Anterior cingulate cortex (tissue), 58 donors: ENCODE measurements at places on chromosomes 7 and 10.
A peak's percentile ranks its signal among the peaks of the same experiment; 100 is the strongest.

DNA sequence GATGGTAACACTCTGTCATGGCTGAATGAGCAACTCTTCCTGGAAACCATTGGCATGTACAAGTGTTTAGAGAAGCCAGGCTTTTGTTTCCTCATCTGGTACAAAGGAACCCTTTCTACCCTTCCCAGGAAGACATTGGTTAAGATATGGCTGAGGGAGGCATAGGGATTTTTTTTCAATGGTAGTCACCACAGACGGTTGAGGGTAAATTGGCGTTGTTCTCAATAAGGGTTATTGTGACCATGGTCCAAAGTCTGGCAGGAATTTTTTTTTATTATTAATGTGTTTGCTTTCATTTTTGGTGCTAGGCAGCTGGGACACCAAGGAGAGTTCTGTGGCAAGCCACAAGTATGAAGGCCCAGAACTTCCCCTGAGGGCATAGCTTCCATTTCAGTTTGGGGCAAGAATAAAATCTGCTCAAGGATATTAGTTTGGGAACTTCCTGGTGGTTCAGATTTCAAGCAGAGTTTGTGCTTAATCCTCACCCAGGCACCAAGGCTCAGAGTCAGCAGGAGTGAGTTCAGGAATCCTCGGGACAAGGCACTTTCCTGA, at the start of gene PLEKHS1:
TSS of gene PLEKHS1 (plus strand) at position 502 of the 552 bp plus-strand sequence. CDS start 3,596 bp downstream, outside the sequence.
- no peak for DNase-seq

DNA sequence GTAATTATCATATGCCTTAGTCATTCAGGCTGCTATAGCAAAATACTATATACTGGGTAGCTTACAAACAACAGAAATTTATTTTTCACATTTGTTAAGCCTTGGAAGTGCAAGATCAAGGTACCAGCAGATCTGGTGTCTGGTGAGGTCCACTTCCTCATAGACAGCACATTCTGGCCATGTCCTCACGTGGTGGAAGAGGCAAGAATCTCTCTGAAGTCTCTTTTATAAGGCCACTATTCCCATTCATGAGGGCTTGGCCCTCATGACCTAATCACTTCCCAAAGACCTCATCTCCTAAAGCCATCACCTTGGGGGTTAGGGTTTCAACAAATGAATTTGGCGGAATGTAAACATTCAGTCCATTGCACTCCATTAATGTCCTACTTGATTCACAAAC, 137.5 kb upstream of the C1GALT1 start:
- DNase-seq: no peak

DNA sequence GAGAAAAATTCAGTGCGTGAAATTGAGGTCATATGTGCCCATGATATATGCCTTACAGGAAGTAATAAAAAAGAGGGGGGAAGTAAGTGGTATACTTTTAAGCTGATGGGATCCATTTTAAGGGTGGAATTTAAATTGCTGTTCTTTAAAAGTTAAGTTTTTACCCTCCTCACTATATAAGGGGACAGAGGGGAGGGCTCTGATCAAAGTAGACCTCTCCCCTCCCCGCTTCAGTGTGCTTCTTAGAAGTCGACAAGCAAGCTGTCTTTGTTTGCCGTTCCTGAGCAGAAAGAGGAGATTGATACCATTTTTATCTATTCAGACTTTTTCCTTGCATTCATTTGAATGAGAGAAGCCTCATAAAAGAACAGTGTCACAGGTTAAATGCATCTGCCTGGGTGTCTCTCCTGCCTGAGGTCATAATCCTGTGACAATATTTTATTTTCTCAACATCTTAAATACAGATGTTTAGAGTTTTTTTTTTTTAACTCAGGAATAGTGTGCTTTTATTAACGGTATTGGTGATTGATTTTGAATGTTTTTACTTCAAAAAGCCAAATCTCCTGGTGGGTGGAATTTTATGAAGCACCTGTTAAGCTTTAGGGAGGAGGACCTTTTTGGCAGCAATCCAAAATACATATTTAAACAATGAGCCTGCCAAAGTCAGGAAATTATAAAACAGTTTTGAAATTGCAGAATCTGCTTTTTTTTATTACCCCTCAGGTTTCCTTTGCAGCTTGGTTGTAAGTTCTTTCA, 141.7 kb downstream of the KAT6B start:
- DNase-seq: no peak

DNA sequence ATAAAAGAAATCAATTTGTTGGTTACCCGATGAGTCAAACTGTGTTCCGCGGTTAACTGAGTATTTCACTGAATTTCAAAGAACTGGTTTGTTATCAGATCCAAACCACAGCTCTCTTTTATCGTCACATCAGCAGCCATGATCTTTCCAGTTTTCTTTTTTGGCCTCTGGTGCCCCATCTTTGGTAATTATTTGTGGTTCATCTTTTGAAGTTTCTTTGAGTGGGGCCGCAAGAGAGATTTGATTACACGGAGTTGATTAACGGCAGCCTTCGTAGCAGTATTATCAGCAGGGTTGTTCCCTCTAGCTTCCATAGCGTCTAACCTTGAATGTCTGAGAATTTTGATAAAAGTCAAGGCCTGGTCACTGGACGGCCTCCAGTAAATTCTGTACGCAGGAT, 154.9 kb upstream of the TNRC18 start:
- no peak for DNase-seq

- DNase-seq: no peak
Measured at GRCh38 chr10:101246639-101247038, 17.4 kb upstream of the LBX1 start.

- DNase-seq: no peak
Measured at GRCh38 chr10:70444744-70445143, 3.3 kb upstream of the NODAL start.

- no peak for DNase-seq
Measured at GRCh38 chr10:74977913-74978847, 133.3 kb upstream of the SAMD8 start.

DNA sequence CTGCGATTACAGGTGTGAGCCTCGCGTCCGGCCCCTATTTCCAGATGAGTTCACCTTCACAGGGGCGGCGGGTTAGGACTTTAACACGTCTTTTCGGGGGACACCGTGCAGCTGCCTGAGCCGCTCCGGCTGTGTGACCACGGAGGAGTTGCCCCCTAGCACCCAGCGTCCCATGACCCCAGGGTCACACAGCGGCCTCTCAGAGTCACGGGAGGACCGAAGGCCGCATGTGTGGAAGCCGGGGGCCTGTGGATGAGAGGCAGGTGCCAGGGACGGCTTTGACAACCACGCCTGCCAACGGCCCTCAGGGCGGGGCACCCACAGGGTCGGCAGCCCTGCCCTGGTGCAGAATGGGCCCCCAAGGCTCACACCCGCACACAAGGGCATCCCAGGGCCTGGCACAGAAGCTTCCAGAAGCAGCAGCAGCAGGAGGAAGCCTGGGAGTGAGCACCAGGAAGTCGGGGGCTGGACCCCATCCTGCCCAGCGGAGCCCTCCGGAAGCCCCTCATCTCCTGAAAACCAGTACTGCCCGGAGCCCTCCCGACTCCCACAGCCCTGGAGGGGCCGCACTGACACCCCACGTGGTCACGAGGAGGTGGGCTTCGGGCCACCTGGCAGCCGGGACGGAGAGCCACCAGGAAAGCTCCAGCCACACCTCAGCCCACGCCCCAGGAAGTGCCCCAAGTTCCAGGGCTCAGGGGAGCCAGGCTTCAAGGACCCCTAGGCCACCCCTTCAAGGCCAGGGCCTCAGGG, 32.7 kb downstream of the ADAP1 start:
- no peak for DNase-seq

GRCh38 chr10:24951201-24952142, 934 bp downstream of the PRTFDC1 start:
- peak; percentile 32 for DNase-seq

DNA sequence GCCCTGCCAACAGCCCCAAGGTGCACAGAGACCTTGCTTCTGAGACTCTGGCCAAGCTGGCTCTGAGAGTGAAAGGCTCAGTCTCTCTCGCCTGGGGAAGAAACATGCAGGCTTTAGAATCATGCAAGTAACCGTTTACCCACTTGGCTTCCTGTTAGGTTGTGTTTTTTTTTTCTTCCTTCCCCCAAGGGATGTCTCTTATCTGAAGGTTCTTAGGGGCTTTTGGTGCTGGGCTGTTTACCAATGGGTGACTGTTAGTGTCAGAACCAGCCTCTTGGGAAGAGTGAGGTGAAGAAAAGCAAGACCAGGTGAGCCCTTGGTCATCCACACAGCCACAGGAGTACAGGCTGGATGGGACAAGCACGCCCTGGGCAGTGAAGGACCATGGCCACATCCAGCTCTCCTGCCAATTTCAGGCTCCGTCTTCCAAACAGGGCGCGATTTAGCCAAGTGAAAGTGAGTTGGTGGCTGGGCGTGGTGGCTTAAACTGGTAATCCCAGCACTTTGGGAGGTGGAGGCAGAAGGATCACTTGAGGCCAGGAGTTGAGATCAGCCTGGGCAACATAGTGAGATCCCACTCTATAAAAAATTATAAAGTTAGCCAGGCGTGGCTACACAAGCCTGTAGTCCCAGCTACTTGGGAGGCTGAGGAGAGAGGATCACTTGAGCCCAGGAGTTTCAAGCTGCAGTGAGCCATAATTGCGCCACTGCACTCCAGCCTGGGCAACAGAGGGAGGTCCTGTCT, 76.3 kb upstream of the CUX1 start:
- DNase-seq: no peak

DNA sequence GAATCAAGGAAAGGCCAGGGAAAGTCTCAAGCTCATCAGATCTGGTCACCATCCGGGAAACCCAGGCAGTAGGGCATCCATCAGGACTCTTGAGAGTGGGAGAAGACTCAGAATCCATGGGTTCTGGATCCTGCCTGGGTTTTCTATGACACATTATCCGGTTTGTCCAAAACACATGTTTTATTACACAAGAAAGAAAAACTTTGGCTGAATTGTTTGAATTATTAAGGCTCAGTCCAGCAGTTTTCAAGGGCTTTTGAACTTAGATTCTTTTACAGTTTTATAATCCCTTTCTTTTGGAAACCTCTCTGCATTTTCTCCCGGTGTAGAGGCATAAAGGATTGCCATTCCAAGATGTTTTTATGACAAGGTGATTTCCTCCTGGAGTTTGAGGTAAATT, 528.5 kb upstream of the MGMT start:
- no peak for DNase-seq

- no peak for DNase-seq
Measured at GRCh38 chr10:73964743-73965142, 33.2 kb upstream of the VCL start.

- no peak for DNase-seq
Measured at GRCh38 chr10:24718031-24718855, 5.4 kb downstream of the ARHGAP21 start.

DNA sequence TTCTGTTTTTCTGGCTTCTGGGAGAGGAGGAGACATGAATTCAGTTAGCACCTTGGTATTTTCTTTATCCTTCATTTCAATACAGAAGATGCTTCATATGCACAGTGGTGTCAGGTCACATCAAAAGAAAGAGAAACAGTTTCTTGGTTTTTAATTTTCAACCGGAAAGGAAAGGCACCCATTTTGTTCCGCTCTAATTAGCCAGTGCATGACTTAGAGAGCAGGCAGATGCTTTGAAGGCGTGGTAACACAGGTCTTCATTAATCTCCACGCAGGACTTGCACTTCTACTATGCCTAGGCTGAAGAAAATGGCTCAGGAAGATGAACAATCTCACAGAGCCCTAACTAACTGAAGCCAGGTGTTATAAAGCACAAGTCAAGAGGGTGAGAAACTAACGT, 70.4 kb upstream of the ATRNL1 start:
- no peak for DNase-seq

DNA sequence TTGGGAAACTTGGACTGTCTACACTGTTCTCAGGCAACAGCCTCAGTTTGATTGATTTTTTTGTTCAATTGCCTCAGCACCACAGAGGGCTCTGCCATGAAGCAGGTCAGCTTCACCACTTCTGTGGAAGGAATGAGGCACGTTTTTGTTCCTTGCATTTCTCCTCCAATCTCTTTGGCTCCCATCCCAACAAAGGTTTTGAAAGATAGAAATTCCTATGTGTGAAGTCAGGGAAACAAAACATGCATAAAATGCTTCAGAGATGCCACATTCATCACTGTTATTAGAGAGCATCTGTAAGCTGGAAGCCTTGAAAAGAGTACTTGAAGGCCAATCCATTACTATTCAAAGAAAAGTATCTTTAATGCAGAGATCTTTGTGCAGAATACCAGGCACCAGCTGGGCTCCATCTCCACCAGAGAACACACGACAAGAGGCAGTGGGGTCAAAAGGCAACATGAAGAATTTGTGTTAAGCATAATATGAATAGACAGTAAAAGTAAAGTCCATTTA, 249.1 kb upstream of the LYZL1 start:
- DNase-seq: no peak

- no peak for DNase-seq
Measured at GRCh38 chr10:43972976-43973647, 324.4 kb upstream of the ZNF32 start.

DNA sequence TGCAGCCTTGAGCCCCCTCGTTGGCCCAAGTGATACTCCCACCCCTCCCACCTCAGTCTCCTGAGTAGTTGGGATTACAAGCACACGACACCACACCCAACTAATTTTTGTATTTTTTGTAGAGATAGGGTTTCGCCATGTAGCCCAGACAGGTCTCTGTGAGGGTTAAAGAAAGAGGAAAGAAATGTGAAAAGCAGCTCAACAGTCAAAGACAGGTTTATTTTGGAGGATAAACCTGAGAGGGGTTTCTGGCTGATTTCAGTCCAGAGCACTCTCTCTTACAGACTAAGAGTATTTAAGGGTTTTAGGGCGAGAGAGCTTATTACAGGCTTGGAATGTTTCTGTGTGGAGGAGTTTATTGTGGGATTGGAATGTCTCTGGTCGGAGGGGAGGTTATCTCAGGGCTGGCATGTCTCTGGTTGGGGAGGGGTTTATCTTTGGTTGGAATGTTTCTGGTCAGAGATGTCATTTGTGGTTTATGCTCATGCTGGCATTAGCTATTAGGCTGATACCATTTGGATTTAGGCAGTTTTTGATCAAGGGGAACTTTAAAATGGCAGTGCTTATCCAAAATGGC, 26.1 kb upstream of the SNX10 start:
- DNase-seq: no peak

- no peak for DNase-seq
Measured at GRCh38 chr10:28320090-28320489, 17.2 kb upstream of the MPP7 start.

DNA sequence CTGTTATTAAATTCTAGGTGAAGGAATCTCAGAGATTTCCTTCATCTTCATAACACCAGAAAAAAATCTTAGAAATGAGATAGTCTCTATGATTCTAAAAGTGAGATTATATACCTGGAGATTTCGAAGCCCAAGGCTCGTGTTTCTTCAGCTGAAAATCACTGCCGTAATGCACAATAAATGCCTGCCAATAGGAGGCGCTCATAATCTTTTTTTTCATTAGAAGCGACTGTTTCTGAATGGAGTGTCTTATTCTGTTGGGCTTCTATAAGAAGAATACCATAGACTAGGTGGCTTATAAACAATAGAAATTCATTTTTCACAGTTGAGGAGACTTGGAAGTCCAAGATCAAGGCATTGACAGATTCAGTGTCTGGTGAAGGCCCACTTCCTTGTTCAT, 294.7 kb downstream of the PRKG1 start:
- DNase-seq: no peak
